ENCODE measurements at places on chromosomes 4 and X. TPM values are rescaled to one million over a fixed set of nuclear protein-coding genes. Genes with fewer than 3 reads are reported as not detected.

Gene SMIM10
- total RNA-seq, result 3.6 TPM

Gene FDCSP
- total RNA-seq, result not detected

Gene CLIC2
- total RNA-seq, result 4.8 TPM

Gene CXCL6
- total RNA-seq, result not detected

Gene HSFX1
- 3.4 TPM for total RNA-seq

Gene HSD17B13
- total RNA-seq, result 0.27 TPM

Gene IGFBP7
- total RNA-seq, result 290 TPM

Gene ASB9
- 5.3 TPM for total RNA-seq

Gene STARD8
- total RNA-seq, result 10.2 TPM

Gene SHROOM2
- 23.6 TPM for total RNA-seq

Gene RGN
- total RNA-seq, result 11.4 TPM

Gene NONO
- total RNA-seq, result 397 TPM

Gene TCEAL6
- total RNA-seq, result 3.2 TPM

Measured in camera-type eye (tissue), 1 donor.